ENCODE measurements at places on chromosomes 2 and 18.

GRCh38 chr2:165289069-165289468, 49.9 kb downstream of the SCN2A start:
- no peak for DNase-seq

DNA sequence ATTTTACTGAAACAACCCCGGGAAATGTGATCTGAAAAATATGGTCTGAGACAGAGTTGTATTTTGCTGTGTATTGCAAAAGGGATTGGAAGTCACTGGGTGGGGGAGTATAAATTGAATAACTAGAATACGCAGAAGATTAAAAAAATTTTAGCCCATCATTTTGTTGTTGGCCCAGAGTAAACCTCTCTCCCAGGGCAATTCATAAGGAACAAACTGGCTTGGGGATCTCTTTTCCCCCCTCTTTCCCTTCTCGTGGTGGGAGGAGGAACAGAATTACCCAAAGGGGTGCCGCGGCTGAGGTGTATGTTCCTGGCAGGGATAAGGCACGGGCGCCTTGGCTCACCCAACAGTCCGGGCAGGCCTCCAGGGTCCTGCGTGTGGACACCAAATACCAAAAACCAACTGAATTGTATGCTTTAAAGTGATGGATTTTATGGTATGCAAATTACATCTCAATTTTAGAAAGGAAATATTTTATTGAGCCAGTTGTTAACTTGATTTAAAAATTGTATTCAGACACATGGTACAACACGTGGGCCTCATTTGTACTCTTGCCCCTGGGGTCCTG, 121.2 kb upstream of the SPRED2 start:
- no peak for DNase-seq

- no peak for DNase-seq
Observed at GRCh38 chr2:29567906-29568520, 353.4 kb downstream of the ALK start.

DNA sequence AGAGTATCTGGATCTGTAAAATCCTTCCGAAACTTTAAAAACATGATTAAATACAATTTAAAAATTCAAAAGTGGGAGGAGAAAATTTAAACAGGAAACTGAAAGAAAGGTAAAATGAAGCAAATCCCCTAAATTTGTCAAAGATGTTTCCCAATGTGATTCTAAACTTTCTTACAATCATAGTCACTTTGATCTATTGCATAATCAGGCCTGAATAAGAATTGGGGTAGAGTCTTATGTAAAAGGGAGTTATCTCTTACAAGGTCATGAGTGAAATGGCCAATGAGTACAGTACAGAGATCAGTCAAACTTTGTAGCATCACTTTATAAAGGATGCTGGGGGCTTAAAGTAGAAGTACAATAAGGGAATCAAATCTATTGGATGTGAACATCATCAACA, 1657.7 kb upstream of the CELF4 start:
- DNase-seq, result no peak

GRCh38 chr2:200467806-200468681, 41.8 kb downstream of the KCTD18 start:
- DNase-seq, result no peak

- no peak for DNase-seq
Observed at GRCh38 chr2:100413571-100413970, 3.9 kb downstream of the CHST10 start.
